HTR-8/SVneo (cell line): ENCODE measurements at places on chromosomes 7 and 10.

DNA sequence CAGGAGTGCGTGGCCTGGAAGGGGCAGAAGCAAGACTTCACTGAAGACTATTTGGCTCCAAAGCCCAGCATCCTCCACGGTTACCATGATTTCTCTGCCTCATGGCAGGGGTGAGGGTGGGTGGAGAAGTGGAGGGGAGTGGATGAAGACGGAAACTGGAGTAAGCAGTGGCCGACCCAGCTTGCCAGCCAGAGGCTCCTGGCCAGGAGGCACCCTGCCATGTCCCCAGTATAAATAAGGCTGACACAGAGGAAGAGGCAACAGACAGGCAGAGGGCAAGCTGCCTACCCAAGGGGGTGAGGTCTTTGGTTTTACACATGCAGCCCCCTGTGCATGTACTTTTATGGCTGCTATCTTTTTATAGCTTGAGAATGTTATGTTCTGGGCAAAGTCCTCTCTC lies 102.6 kb upstream of the TBX20 start:
- no peak for DNase-seq

DNA sequence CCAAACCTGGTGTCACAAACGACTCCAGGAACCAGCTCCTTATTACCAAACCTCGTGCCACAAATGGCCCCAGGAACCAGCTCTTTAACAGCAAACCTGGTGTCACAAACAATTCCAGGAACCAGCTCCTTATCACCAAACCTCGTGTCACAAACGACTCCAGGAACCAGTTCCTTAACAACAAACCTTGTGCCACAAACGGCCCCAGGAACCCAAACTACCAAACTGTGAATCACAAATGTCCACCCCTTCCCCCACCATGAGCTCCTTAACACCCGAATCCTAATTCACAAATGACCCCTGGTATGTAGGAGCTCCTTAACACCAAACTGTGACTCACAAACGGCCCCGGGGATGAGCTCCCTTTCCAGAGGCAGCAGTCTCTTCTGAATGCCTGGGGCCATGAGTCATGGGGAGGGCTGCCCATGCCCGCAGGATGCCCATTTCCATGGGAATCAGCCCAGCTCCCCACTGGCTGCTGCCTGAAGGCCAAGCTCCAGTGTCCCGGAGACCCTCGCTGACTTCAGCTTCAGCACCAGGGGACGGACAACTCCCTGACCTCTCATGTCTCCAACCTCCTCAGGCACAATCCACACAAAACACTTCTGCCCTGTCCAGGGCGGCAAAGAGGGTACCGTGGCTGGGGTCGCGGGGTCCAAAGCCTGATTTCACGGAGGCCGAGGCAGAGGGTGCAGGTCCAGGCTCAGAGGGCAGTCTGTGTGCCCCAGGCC lies 213.1 kb downstream of the ELFN1 start:
- DNase-seq: peak; percentile 95

DNA sequence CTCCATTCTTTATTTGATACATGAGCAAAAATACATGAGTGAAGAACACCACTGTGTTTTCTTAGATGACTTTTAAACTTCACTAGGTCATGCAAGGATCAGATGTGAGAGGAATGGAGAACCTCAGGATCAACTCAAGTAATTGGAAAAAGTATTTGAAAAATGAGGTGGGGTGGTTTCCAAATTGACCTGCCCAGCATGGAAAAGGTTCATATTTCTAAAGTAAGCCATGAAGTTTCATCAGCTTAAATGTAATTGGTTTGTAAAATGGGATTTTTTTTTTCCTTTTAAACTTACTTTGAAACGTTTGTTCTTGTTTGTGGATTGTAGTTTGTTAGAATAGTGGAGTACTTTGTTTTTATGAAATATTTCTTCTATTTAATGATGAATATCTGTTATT lies 134.8 kb downstream of the MLLT10 start:
- no peak for DNase-seq

DNA sequence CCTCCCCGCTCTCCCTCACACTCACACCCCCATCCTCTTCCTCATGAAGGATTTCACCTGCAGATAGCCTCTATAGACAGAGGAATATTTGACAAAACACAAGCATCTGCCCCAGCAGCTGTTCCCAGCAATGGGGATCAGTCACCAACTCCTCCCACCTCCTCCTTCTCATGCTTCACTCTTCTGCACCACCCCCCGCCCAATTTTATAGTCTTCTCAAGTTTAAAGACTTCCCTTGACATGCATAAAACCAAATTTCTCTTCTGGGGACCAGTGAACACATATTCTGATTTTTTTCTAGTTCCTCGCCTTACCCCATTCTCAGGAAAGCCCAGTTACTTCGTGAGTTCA lies 654.4 kb downstream of the LRMDA start:
- DNase-seq: no peak

DNA sequence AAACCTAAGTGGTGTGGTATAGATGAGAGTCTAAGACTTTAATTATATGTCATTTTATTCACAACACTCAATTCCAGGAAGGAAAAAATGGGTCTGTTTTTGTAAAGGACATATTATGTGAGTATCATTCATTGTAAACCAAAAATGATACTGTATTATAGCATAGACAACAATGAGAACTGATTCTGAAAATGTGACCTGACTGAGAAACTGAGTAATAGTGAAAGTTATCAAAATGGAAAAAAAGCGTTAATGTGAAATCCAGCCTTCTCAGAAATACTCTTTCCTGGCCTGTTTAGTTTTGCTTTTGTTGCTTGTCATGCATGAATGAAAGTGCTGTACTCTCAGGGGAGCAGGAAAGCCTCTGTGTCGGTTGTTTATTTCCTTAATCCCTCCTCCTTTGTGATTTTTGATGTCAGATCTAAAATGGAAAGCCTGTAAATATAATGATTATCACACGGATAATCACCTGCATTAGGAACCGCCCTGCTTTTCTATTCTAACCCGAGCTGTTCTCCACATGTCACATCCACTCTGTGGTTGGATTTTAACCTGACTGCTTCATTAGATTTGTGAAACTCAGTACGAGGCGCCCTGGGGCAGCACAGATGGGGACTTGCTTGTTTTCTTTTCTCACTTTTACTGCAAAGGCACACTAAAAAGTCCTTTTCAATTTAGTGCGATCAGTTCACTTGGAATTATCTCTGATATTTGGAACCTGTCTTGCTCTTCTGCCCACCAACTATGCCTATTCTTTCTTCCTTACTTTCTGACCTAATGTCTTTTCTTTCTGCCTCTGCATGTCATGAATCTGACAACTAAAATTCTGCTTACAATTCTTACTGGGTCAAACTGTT lies 240.9 kb upstream of the KAT6B start:
- no peak for DNase-seq

DNA sequence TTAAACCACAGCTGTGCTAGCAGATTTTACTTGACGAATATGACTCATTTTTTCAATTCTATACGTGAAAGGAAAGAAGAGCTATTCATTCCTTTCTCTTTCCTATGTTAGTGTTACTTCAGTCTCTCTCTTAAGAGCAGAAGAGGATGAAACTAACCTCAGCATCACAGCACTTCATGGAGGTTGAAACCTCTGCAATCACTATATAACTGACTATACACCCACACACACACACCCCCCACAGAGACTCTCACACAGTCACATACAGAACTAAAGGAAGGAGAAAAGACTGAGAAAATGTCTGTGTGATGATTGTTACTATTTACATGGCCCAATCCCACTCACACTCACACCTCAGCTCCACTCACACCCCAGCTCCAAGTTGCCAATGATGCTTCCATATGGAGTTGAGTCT lies 104.2 kb downstream of the KIF20B start:
- DNase-seq: no peak

DNA sequence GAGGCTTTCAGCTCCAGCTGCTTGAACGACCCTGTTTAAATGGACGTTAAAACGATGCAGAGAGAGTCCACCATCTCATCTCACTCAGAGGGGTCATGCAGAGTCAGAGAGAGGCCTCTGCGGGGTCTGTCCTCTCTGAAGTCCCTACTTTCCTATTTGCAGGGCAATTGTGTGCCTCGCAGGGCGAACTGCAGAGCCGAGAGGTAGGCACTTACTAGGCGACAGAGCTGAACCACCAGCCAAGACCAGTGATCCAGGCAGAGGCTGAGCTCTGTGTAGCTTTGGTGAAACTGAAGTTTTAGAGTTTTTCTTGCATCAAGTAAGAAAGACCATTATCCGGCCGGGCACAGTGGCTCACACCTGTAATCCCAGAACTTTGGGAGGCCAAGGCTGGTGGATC lies 64.1 kb upstream of the CUX1 start:
- no peak for DNase-seq

- DNase-seq: no peak
Measured at GRCh38 chr10:27699776-27700175, 45.8 kb downstream of the MKX start.

DNA sequence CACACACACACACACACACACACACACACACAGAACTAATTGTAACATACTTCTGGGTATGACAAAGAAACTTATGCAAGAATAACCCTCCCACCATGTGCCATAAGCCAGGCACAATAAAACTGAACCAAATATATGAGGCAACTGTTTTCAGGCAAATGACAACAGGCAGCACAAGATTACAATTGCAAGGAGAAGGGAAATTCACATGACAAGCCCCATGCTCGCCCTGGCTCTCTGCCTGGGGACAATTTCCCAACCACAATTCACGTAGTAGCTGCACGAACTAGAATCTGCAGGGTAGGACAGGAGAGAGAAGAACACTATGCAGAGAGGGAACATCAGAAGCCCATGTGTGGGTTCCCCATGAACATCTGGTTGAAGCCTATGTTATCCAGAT lies 143.3 kb downstream of the CALN1 start:
- no peak for DNase-seq

- no peak for DNase-seq
Measured at GRCh38 chr7:32142649-32143048, 72.4 kb upstream of the PDE1C start.

DNA sequence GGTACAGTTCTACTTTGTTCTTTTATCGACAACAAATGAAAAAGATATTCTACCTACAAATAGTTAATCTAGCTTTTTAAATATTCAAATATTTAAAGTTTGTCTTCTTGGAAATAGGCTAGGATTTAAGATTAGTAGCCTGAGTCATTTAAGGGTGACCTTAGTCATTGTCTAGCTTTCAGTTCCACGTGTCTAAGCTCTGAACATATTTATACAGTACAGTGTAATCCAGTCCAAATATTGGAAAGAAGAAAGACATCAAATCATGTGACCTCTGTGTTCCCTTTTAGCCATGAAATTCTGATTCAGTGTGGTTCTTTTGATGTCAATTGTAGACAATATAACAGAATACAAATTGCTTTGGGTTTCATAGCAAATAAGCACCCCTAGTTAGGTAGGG lies 121.1 kb downstream of the MALRD1 start:
- no peak for DNase-seq
